ENCODE measurements at places on chromosomes 2 and 18.

DNA sequence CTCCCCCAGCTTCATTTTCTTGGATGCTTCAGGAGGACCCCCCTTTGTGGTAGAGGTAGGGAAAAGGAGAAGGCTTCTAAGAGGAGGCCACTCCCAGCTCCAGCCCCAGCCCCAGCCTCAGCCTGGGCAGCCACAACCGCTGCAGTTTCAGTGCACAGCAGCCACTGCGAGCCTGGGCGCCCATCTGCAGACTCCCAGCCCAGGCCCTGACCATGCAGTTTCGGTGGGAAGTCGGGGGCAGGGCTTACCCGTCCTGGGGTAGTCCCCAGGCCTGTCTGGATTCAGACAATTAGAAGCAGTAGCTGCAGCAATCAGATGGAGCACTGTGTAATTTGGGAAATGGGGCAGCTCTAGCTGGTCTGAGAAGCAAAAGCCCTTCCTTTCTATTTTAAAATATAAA, 28.6 kb downstream of the ITM2C start:
- H3K4me1 ChIP-seq: peaks cover 62% of the 10 kb centered on the region
- no peak for DNase-seq
- no peak overlapping the region for H3K27ac ChIP-seq

DNA sequence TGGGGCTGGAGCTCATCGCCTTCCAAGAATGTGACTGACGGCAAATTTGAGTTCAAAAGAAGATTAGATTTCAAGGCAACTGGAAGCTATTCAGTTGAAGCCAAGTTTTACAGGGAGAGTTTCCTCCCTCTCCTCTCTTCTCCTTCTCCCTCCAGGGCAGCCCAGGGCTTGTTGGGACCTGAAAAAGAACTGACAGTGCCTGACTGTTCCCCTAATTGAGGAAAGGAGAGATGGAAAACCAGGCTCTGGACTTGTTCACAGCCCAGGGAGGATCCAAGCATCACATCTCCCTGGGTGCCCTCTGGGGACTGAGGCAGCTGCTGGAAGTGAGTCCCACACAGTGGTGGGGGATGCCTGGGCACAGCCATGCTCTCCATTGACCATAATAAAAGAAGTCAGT, 88.1 kb downstream of the THNSL2 start:
- H3K4me1 ChIP-seq: no peaks in the 10 kb centered on the region
- no peak overlapping the region for H3K4me3 ChIP-seq
- H3K27ac ChIP-seq: no peak overlapping the region
- no peak for DNase-seq

DNA sequence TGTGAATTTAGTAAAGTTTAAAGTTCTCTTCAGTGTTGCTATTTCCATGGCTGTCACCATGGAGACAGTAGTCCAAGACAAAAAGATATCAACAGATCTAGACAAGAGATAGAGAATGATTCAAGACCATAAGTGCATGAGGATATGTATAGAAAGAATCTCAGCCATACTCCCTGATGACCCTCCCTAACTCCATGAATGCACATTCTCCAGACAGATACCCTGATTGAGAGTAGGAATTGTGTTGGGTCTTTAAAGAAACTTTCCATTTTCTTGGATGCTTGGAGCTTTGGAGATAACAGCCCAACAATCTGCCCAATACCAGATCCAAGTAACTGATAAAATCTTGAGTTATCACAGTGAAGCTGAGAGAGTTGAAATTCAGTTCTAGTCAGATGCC, 1601.2 kb upstream of the CELF4 start:
- no peaks in the 10 kb centered on the region for H3K27me3 ChIP-seq
- no peaks in the 10 kb centered on the region for H3K4me1 ChIP-seq
- DNase-seq: no peak
- H3K27ac ChIP-seq: no peak overlapping the region

- H3K27ac ChIP-seq: no peak overlapping the region
- H3K36me3 ChIP-seq: no peaks in the 10 kb centered on the region
- no peak overlapping the region for H3K4me3 ChIP-seq
Measured at GRCh38 chr2:156867201-156867600, 390.3 kb upstream of the GALNT5 start.

GRCh38 chr2:176078541-176079284, 5.0 kb downstream of the EVX2 start:
- H3K36me3 ChIP-seq: peaks cover 26% of the 10 kb centered on the region
- peak overlapping the region; percentile 49 for H3K4me3 ChIP-seq
- H3K27ac ChIP-seq: peak overlapping the region; percentile 71
- H3K4me1 ChIP-seq: peaks cover 24% of the 10 kb centered on the region
- H3K27me3 ChIP-seq: peaks cover 81% of the 10 kb centered on the region

DNA sequence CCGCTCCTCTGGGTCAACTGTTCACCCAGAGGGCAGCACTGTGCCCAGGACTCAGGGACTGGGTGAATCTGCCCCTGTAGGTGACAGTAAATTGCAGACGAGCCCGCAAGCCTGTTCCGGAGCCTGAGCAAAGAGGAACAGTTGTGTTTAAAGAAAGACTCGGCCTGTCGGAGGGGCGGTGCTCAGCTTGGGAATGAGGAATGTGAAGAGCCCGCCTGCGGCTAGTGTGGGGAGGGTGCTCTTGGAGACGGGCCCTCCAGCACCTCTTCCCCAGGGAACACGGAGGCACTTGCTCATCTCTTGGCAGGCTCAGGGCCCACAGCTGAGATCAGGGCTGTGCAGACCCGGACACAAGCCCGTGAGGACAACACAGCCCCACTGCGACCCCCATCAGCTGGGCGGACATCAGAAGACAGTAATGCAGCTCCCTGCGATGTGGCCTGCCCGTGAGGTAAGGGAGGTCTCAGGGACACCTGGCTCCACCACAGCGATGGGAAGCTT, 299.0 kb downstream of the NDUFA10 start:
- H3K4me3 ChIP-seq: no peak overlapping the region
- no peak for DNase-seq
- H3K36me3 ChIP-seq: no peaks in the 10 kb centered on the region

DNA sequence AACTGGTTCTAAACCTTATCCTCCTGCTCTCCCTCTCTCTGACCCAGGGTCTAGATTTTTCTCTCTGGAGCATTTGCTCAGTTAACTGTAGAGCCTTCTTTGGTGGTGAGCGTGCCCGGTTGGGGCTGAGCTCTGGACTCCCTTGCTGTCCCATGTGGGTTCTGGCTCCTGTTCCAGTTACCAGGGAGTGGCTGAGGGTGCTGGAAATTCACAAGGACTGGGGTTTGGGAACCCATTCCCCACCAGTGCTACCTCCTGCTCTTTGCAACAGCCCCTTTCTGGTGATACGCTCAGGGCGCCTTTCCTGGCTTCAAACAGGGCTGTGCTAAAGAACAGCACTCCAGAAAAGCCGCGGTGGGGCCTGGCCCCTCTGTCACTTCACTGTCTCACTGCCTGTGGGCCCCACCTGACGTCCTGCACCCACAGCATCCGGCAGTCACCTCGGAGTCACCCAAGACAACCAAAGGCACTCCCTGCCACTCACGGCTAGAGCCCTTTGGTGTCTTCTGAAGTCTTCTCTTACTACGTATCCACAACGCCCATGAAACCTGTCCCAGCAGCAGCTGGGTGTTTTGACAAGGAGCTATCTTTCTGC, 41.3 kb downstream of the CAPN13 start:
- no peak overlapping the region for H3K4me3 ChIP-seq
- no peak for DNase-seq
- no peak overlapping the region for H3K27ac ChIP-seq
- peaks cover 8% of the 10 kb centered on the region for H3K4me1 ChIP-seq
- H3K27me3 ChIP-seq: peaks cover 7% of the 10 kb centered on the region

All from activated naive CD8-positive, alpha-beta T cell treated with anti-CD3 and anti-CD28 coated beads, Interleukin-2, amount 50 U/mL, for 24 hours (primary cell).